ENCODE measurements at places on chromosomes 2 and 18.

DNA sequence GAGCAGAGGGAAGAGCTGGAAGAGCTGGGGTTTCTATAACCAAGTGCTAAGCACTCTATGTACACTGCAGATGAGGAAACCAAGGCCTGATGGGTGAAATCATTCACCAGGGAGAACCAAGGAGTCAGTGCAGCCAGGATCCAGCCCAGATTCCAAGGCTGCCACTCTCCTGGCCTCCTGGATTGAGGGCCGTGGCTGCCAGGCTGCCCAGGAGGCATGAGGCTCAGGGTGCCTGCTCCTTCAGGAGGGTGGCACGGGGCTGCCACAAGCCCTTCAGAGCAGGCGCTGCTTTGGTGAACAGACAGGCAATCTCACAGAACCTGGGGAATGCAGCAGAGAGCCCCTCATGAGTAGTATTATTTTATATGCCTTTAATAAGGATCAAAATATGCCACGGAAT is 293.7 kb upstream of the HDAC4 start:
- no peak for DNase-seq

- no peak for DNase-seq
Measured at GRCh38 chr2:105868060-105868459, 123.3 kb downstream of the NCK2 start.

DNA sequence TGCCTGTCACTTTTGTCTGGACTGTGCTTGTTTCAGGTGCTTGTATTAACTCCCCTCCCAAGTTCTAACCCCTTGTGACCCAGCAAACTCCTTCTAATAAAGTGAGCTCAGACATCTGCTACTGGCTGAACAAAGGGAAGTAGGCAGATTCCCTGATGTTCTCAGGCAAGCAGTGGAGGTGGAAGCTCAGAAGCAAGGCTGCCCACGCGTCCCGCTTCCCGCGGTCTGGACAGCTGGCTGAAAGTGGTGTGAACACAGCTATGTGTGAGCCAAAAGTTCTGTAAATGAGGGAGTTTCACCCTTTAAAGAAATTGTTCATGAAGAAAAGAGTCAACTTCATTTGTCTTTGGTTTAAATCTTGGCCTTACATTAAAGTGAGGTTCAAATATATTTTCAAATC is 40.0 kb downstream of the NAPG start:
- no peak for DNase-seq

GRCh38 chr2:199973703-199974102 is 18.3 kb downstream of the MAIP1 start:
- peak; percentile 15 for DNase-seq

DNA sequence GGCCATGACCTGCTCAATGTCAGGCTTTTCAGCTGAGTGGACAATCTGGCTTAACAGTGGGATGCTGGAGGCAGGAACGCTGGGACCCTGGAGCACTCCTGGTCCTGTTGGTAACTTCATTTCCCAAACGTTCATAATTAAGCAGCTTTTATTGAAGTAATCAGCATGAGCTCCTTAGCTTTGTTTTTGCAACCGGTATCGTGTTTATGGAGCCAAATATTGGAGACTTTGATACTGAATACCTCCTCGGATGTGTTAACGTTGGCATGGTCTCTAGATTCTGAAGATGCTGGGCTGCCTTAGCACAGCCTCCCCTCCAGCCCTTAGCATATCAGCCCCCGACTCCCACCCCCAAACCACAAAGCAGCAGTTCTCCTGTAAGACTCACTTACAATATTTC is 60.7 kb downstream of the OSR1 start:
- DNase-seq, result no peak

DNA sequence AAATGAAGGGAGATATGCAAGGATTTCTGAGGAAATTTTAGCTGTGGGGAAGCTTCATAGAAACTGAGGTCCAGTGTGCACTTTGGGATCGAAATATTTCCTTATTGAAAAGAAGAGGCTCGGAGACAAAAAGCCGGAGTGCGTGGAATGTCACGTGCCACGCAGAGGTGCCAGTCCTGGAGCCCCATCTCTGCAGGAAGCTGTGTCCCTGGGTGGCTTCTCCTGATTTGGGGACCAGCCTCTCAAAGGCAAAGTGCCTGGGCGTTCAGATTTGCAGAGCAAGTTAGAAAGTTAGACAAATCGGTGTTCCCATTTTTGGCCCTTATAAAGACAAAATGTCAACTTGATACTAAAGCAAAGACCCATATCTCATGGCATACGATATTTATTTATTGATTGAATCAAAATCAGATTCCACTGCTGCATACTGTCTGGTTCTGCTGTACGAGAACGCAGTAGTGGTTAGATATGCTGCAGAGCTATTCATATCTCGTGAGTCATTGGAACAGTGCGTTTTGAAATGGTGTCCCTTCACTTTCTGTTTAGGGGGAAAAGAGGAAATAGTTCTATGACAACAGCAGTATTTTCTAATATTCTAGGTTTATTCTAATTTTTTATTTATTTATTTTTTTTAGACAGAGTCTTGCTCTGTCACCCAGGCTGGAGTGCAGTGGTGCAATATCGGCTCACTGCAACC is 9.1 kb upstream of the ATG16L1 start:
- DNase-seq, result no peak

DNA sequence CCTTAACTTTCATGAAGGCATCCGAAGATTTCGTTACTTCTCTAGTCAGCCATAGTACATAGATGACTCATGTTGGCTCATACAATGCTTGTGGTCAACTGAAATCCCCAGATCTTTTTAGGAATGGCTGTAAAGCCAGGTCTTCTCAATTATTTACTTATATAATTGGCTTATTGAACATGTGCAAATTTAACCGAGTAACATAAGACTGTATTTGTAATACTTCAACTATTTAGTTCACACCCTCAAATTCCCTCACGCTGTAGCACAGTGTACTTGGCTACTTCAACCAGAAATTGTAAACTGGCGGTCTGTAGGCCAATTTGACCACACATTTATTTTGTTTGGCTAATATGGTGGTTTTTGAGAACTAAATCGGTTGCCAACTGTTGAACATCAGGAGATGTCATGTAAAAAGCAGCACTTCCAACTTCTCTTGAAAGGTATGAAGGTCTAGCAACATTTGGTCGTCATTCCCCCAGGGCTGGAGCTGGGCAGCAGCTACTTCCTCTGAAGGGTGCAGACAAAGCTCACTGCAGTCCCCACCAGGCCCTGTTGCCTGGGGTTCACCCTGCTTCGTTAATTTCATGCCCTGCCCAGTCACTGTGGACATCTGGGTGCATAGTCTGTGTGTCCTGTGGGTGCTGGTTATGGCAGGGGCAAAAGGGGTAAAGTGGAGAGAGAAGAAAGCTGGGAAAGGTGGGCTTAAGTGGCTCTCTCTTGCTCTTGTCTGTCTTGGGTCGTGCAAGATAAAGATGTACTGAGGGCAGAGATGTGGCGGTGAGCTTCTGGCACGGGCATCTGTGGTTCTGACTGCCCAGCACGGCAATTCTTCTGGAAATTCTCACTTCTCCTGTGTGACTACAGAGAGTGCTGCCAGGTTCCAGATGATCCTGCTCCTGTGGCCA is 3.2 kb upstream of the SH3RF3 start:
- no peak for DNase-seq

- no peak for DNase-seq
Measured at GRCh38 chr2:6978991-6979390, 61.8 kb downstream of the RNF144A start.

DNA sequence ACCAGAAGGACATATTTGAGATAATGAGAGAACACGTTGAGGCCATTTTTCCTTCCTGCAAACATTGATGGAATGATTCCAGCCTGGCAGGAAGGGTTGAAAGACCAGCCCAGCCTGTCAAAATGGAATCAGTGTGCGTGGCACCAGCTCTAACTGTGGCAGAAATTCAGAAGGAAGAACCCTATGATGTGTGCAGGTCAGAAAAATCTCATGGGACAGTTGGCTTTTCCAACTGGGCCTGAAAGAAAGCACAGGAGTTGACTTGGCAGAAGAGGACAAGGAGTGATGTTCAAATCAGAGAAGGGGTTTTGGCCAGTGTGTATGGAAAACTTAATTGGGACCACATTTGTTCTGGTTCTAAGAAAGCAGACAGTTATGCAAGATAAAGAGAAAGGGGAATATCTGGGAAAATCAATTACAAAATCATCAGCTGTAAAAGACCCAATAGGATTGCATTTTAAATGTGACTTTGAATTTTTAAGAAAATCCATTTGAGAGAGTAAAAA is 192.8 kb upstream of the PID1 start:
- no peak for DNase-seq

DNA sequence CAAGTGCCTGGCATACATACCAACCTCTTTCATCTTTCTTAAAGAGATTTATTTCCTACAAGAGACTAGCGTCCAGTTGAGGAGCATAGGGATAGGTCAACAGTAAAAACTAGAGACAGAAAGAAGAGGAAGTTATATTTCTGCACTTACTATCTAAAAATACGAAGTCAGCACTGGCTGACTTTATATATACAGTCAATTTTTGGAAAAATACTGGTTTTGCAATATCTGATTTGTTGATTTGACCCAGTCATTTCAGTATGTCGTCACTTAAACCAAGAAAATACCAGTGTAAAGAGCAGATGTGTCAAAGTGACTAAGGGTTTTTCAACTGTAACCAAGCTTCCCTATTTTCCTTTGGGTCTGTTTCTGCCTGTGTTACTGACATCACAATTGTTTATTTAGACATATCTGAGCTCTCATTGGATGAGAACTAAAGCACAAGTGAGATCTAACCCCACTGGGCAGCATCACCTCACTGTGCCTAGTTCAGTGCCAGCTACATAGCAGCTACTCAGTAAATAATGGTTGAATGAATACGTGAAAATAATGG is 23.0 kb downstream of the CYTIP start:
- DNase-seq, result no peak

GRCh38 chr2:177806025-177806424 is 266.6 kb downstream of the PDE11A start:
- DNase-seq, result no peak

GRCh38 chr2:165033402-165033801 is 78.1 kb upstream of the SLC38A11 start:
- DNase-seq, result no peak

DNA sequence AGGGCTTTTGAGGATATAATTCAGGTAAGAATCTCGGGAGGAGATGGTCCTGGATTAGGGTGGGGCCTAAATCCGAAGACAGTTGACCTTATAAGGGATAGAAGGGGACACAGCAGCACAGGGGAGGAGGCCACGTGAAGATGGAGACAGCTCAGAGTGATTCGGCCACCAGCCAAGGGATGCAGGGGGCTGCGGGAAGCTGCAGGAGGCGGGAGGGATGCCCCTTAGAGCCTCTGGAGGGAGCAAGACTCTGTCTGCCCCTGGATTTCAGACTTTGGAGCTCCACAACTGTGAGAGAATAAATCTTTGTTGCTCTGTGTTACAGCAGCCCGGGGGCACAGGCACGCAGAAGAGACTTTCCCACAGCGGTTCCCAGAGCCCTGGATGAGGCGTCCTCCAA is 143.7 kb downstream of the ASB1 start:
- DNase-seq, result no peak

GRCh38 chr2:177395351-177396065 is 2.9 kb downstream of the AGPS start:
- DNase-seq, result no peak

DNA sequence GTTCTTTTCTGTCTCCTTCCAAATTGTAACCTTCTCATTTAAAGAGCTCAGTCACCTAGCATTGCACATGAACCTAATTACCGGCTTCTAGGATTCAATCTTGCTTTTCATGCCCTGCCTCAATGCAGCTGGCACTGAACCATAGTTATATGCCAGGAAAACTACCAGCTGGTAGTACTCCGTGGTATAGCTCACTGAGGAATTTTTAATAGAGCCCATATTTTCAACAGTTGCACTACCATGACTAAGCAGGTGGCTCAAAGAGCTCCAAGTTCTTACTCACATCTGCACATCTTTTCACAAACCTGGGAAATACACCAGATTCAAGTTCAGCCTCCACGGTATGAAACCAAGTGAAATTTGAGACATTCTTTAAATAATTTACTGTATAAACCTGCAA is 363.5 kb downstream of the GRB14 start:
- no peak for DNase-seq

All from NT2/D1 (cell line).